PC-3 (cell line): ENCODE measurements at places on chromosomes 1 and 21.

- DNase-seq = no peak
Observed at GRCh38 chr21:35236090-35236489, 187.0 kb upstream of the RUNX1 start.

GRCh38 chr1:192266645-192267044 lies 50.1 kb upstream of the RGS21 start:
- DNase-seq = no peak

DNA sequence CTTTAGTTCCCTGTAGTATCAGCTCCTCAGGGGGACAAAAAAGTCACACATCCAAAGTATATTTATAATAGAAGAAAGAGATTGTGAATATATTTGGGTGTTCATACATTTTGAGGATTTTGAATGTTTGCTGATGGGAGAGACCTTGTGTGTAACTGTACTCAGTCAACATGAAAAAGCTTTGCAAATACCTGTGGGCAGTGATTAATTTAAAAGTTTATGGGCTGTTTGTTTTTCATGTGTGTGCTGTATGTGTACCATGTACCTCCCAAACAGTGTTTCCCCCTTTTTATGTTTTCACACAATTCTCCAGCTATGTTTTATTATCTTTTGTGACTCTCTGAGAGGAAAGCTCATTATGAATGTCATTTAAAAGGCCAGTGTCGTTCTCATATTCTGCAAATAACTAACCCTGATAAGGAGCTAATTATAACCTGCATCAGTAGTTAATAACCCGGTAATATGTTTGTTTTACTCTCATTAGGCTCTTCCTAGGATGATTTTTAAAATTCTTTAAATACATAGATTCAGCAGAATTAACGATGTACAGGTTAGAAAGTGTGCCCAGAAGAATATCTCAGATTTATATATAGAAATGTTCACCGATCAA lies 271.5 kb downstream of the NFIA start:
- peak; percentile 33 for DNase-seq

DNA sequence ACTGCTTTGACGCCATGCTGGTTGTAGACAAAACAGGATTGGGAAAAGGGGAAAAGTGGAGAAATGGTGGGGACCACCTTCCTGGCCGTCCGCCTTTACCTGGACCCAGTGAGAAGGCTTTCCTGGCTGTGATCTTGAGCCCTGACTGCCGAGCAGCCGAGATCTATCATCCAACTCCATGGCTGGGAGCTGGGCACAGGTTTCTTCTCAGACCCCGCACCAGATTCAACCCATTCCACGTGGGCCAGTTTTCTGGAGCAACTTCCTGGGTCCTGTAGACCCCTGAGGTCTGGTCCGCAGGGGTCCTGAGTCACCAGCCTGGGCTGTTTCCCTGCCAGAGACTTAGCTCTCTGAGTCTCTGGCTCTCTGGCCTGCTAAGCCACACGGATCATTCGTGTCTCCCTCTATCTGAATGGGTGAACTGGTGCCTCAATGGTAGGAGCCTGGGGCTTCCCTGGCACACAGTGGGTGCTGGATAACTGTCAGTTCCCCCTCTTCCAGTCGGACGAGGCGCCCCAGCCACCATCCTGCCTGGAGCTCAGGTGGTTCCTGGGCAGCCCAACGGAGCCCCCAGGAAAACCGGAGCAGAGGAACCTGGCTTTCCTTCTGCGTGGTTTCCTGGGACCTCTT lies 4.5 kb upstream of the NPHP4 start:
- DNase-seq = no peak

GRCh38 chr1:24275510-24275909 lies 43.6 kb upstream of the GRHL3 start:
- DNase-seq = peak; percentile 64

GRCh38 chr1:208264469-208265121 lies 20.4 kb upstream of the PLXNA2 start:
- DNase-seq = no peak

DNA sequence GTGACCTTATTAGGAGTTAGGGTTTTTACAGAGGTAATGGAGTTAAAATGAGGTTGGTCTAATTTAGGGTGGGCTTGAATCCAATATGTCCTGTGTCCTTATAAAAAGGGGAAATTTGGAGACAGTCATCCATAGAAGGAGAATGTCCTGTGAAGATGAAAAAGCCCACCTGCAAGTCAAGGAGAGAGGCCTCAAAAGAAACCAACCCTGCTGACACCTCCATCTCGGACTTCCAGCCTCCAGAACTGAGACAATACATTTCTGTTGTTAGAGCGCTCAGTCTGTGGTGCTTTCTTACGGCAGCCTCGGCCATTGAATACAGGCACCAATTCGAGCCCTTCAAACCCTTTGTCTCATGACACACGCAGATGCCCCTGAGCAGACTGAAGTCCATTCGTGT lies 43.8 kb downstream of the ACTA1 start:
- DNase-seq = no peak

- peak; percentile 53 for DNase-seq
Observed at GRCh38 chr1:1217621-1218523, 3.9 kb upstream of the TNFRSF4 start.

DNA sequence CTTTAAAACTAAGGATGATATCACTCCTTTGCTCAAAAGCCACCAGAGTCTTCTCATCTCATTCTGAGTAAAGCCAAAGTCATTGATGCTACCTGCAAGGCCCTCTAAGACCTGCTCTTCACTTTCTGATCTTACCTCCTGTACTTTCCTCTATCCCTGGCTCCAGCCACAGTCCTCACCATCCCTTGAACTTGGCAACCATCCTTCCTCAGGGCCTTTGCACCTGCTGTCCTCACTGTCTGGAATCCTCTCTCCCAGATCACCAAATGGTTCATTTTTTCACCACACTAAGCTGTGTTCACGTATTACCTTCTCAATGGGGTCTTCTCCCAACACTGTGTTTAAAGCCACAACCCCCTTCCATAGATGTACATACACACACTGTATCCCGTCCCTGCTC lies 4.3 kb upstream of the PHLDA3 start:
- peak; percentile 11 for DNase-seq

DNA sequence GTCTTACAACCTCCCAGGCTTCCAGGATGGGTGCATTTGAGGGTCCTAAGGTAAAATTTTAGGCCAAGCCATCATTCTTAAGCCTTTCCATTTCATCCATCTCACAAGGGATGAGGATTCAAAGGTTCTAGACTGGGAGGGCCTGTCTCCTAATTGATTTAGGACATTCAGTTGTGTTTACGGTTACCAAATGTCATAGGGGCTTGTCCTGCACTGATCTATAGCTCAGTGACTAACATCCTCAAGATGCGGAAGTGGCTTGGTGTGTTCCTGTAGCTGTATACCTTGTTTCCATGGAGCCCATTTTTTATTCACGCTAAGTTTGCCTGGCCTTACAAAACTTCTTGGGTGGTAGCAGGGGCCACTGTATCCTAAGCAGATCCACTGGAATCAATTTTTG lies 52.8 kb downstream of the DUSP10 start:
- DNase-seq = no peak

DNA sequence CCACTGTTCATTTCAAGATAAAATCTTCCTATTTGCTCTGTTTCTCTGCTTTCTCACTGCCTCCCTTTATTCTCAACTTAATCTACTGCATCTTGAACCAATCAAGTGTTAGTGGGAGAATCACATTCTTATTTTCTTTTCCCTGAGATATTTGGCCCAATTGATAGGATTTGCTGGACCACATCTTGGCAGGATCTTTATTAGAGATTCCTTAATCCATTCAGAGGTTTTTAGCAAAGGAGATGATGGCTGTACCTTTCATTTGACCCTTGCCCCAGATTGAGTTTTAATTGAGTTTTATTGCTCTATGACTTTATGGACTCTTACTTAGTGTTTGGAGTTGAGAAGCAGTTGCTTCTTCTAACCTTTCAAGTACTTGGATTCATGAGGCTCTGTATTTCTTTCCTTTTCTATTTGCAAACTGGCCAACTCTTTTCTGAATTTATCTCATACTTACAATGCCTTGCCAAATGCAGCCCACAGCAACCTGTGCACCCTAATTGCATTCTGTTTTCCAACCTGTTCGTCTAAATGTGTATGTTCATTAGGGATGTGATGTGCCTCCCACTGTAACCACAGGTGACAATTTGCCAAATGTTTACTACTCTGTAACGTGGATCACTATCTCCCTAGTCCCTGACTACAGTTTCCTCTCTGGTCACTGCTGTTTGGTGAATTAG lies 274.8 kb upstream of the KAZN start:
- no peak for DNase-seq

DNA sequence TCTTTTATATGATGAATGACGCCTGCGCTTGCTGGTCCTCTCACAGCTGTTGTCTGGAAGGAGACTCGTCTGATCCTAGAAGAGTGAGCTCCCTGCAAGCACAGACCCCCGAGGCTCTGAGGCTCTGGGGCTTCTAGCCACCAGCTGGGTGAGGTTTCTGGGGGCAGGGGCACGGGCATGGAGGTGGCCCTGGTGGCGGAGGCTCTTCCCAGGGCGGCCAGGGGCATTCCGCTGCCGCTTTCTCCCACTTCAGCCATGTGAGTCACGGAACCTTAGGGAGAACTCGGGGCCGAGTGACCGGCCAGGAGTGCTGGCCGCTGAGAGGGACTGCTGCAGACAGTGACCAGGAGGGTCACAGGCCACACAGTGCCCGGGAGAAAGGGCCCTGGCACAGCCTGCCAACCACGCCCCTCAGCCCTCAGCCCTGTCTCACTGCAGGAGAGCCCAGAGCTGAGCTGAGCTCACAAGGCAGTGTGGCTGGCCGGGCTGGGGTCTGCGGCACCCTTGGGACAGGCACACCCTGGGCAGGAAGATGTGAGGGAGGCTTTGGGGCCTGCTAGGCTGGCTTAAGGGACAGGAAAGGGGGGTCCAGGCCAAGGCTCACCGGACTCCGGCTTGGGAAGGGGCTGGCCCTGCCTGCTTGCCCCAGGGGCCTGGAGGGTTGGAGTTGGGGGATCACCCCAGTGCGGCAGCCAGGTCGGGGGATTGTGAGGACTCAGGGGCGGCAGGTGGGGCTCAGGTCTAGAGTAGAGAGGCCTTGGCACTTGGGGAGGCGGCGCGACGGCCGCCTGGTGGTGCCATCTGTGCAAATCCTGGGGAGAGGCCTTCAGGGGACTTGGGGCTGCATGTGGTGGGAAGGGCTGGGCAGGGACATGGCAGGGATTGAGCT lies 35.7 kb downstream of the MORN1 start:
- DNase-seq = no peak

- DNase-seq = no peak
Observed at GRCh38 chr1:231201979-231202633, 38.9 kb upstream of the GNPAT start.

GRCh38 chr1:20732071-20732587 lies 374 bp downstream of the SH2D5 start:
- peak; percentile 82 for DNase-seq

DNA sequence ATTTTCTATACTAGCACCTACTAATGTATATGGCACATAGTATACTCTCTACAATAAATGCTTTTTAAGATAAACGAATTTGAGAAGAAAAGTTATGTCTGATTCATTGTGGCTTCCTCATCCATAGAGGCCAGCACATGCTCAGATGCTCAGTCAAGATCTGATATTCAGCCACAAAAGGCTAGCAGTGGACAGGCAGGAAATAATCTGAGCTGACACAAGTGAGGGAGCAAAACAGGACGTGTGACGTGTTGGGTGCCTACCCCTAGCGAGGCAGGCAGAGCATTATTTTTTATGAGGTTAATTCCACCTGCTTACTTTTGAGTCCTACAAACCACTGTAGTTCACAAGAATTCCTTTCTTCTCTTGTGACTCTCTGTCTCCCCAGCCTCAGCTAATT lies 550.9 kb downstream of the SMYD3 start:
- no peak for DNase-seq

DNA sequence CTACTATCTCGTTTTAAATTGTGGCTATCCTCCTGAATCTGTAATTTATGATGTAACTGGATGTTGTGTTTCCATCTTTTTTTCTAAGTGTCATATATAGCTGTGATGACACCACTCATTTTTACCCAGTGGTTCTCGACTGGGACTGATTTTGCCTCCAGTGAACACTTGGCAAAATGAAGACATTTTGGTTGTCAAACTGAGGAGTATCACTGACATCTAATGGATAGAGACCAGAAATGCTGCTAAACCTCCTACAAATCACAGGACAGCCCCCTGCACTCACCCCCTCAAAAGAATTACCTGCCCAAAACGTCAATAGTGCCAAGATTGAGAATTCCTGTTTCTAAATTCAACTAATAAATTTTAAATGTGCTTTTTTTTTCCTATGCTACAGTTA lies 1.9 kb downstream of the TRMT13 start:
- DNase-seq = peak; percentile 10

GRCh38 chr1:85569122-85569521 lies 11.4 kb upstream of the CCN1 start:
- peak; percentile 59 for DNase-seq

DNA sequence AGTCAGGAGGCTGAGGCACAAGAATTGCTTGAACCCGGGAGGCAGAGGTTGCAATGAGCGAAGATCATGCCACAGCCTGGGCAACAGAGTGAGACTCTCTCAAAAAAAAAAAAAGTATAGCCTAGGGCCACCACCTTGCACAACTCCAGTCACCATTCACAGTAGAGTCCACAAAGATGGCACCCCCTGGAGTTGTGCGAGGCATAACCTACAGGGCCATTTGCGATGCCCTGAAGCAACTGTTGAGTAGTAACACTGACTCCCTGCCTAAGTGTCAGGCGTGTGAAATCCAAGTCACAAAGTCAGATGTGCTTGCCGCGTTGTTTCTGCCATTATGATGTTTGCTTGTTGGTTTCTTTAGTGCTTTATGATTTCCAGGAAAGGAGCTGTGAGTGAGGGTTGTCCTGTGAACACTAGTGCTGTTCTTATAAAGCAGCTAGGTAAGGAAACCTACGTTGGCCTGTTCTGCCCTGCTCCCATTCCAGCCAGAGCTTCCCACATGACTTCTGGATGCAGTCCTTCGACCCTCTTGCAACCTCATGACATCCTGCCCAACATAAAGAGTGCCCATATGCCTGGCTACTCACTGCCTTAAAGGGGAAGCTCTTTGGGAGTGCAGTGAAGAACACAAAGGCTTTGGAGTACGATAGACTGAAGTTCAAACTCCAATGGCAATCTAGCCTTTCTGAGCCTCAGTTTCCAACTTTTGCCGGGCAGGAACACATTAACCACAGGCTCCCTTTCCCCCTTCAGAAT lies 29.8 kb downstream of the FHAD1 start:
- DNase-seq = no peak

GRCh38 chr1:227453631-227454355 lies 109.6 kb upstream of the ZNF678 start:
- no peak for DNase-seq
